ENCODE measurements at places on chromosomes 2 and 18.

GRCh38 chr2:62537814-62538213 lies 31.8 kb upstream of the TMEM17 start:
- DNase-seq, result no peak

DNA sequence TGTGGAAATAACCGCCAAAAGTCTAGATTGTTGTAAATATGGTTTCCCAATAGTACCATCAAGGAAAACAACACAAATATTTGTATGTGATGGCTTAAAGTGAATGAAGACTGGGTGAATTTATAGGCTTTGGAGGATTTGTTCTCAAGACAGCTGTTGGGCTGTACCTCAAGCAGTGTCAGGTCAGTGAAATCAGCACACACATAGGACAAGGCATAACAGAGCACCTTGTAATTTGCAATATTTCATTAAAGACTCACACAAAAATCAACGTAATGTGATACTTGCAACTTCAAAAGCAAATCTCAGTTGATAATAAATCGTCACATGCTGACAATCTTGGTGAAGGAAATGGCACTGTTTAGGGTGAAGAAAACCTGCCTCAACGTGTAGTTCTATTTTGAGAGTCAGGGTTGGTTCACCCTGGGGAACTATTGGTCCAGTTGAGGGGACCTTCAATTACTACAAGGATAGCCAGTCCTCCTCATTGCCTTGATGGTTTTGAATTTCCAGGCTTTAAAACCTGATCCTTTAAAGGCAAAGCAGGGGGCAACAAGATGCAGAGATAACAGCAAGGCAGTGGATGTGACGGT lies 126.8 kb upstream of the ST6GAL2 start:
- DNase-seq, result no peak

GRCh38 chr2:120348737-120349439 lies 3.0 kb downstream of the INHBB start:
- DNase-seq, result no peak

DNA sequence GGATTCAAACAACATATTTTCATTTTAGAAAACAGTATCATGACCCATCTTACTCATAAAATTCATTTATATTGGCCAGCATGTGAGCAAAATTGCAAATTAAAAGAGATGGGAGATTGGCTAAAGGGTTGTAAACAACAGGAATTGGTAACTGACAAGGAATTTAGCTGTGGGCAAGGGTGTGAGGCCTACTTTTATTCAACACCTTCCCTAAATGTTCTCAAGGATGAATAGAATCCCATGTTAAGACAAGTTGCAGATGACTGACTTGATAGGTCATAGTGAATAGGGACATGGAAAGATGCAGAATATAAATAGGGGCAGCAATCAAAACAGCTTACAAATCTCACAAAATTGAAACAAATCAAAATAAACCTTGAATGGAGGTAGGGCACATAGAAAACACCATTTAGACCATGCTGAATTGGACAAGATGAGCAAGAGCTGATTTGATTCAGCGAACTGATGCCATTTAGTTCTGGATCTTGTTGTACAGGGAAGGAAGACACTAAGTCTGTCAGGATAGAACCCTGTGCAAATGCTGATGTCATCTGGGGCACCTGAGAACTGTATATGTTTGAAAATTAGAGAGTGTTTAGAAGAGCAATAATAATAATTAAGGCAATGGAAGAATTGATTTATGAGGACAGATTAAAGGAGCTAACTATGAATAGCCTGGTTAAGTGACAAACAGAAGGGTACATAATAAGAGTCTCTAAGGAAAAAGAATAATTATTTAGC lies 509.7 kb downstream of the ZEB2 start:
- DNase-seq, result no peak

DNA sequence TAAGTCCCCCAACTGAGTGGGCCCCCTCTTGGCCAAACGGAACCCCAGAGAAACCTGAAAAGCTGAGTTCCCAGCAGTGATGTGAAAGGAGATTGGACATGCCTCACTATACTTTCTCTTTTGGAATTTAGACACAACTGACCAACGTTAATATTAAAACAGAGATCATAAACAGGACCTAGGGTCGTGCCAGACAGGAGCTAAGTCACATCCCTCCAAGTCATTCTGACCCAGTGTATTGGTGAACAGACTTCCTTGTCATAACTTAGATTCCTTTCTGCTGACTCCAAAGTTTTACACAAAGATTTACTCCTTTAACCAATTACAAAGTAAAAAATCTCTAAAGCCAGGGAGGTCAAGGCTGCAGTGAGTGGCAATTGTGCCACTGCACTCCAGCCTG lies 46.9 kb downstream of the UXS1 start:
- no peak for DNase-seq

GRCh38 chr18:77526962-77527361 lies 277.3 kb downstream of the GALR1 start:
- DNase-seq, result no peak

- no peak for DNase-seq
Measured at GRCh38 chr2:98715812-98716451, 15.0 kb downstream of the MGAT4A start.

GRCh38 chr18:79588636-79589481 lies 90.7 kb upstream of the CTDP1 start:
- no peak for DNase-seq

GRCh38 chr2:79799729-79800128 lies 286.9 kb downstream of the CTNNA2 start:
- DNase-seq, result no peak

GRCh38 chr2:32310577-32310976 lies 32.9 kb downstream of the YIPF4 start:
- DNase-seq, result no peak
